ENCODE measurements at places on chromosomes 7 and 10.

GRCh38 chr10:74683067-74683466 is 143.3 kb upstream of the KAT6B start:
- DNase-seq = no peak

DNA sequence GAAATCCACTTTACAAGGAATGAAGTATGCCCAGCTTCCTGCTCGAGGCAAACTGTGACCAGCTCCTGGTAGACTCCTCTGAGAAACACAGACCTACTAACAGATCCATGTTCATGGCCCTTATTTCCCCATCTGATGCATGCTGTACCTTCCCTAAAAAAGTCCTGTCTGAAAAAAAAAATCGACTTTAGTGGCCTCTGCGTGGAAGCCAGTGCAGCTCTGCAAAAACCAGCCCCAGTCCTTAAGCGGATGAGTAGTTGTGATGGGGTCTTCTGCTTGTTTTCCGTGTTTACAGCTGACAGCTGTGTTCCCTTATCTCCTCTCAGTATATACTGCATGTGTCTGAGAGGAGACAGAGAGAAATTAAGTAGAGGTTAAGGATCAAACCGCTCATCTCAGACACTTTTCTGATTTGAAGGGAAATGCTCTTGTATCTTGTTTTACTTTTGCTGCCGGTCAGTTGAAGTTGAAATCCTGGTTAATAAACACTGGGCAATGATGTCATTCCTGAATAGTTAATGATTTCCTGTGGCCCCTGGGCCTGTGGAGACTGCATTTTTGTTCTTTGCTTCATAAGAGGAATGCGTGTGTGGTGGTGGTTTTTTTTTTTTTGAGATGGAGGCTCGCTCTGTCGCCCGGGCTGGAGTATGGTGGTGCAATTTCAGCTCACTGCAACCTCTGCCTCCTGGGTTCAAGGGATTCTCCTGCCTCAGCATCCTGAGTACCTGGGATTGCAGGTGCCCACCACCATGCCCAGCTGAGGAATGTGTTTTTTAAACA is 67.6 kb downstream of the DOCK1 start:
- no peak for DNase-seq

GRCh38 chr7:73963252-73963822 is 64.6 kb upstream of the ELN start:
- no peak for DNase-seq

DNA sequence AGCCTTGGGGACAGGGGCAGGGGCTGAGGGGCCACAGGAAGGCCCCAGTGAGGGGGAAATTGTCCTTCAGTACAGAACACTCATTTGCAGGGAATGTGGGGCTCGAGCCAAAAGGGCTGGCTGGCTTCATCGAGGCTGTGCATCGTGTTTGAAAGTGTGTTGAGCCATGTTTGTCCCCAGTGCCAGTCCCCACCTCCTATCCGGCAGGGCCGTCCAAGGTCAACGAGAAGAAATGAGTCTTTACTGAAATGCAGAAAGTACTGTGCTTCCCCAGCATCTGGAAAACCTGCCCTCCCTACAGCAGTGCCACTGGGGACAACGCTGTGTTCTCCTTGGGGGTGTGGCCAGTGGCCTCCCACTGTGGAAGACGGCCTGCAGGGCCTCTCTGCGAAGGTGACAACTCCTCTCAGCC is 214.1 kb downstream of the KLF6 start:
- DNase-seq = no peak

GRCh38 chr7:22698767-22699166 is 28.2 kb upstream of the IL6 start:
- no peak for DNase-seq

DNA sequence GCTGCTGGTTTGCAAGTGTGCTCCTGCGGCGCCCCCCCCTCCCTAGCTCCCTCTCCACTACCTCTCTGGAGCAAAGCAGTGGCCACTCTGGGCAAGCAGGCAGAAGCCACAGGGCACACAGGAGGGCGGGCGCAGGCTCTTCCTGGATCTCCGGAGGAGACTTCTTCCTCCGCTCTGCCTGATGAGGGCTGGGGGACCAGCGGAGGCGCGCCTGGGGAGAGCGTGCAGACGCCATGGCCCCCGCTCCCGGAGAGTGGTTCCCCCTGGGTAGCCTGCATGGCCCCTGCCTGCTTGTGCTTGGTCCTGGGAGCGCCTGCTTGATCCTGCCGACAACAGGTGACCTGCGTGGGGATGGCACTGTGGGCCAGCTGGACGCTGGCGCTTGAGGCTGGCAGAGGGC is 29.0 kb downstream of the ANKMY2 start:
- no peak for DNase-seq

DNA sequence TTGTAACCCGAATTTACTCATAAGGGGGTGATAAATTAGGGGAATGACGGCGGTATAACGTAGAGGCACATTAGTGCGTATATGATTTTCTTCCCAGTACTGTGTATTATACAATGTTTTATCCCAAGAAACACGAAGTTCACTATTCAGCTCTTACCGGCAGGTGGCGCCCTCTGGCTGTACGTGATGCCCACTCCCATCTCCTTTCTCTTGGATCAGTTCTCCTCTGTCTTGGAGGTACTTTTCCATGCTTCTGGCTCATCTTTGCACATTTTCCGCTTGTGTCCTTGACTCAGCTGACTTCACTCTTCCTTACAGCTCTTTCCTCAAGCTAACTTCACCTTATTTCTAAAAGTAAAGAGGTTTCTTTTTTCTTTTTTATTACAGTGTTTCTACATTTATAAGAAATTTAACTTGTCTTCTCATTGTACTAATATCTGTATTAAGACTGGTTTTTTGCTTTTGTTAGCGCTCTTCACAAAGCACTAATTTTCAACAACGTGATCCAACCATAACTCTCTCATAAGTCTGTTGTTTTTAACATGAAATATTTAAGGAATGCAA is 21.3 kb downstream of the TMEM176B start:
- DNase-seq = peak; percentile 85

DNA sequence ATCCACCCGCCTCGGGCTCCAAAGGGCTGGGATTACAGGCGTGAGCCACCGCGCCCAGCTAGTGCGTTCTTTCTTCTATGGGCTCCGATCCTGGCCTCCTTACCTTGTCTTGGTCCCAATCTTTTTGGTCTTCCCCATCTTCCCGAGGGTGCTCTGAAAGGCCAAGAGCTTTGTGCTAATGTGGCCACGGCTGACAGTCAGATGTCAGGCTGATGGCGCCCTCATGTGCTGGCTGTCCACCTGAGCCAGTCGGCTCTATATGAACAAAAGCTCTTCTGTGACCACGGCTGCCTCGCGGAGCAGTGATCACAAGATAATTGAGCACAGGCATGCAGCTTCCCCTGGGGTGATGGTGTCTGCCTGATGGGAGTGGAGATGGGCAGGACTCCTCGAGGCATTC is 11.0 kb upstream of the AHCYL2 start:
- no peak for DNase-seq

- DNase-seq = peak; percentile 83
Measured at GRCh38 chr7:1086588-1087464, 1.1 kb upstream of the GPER1 start.

- DNase-seq = no peak
Measured at GRCh38 chr7:148693651-148694050, 5.1 kb upstream of the CUL1 start.

DNA sequence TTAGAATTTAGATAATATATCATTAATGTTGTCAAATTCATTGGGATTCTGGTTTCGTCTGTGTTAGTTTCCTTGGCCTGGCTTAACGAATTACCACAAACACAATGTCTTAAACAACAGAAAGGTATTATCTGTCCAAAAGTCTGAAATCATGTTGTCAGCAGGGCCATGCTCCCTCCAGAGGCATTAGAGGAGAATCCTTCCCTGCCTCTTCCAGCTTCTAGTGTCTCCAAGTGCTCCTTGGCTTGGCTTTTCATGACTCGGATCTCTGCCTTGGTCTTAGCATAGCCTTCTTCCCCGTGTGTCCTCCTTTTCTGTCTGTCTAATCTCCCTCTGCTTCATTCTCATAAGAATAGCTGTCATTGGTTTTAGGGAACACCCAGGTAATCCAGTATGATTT is 482.5 kb downstream of the SEMA3D start:
- no peak for DNase-seq

GRCh38 chr10:103636492-103636891 is 143.0 kb downstream of the NEURL1 start:
- no peak for DNase-seq

GRCh38 chr10:11298116-11298515 is 280.4 kb downstream of the CELF2 start:
- DNase-seq = no peak

- DNase-seq = no peak
Measured at GRCh38 chr10:49001870-49002672, 62.4 kb upstream of the LRRC18 start.

GRCh38 chr10:3764626-3765112 is 20.3 kb downstream of the KLF6 start:
- DNase-seq = no peak

- no peak for DNase-seq
Measured at GRCh38 chr10:125190414-125190813, 30.1 kb upstream of the CTBP2 start.

GRCh38 chr10:28988980-28989379 is 299.9 kb upstream of the LYZL1 start:
- no peak for DNase-seq

DNA sequence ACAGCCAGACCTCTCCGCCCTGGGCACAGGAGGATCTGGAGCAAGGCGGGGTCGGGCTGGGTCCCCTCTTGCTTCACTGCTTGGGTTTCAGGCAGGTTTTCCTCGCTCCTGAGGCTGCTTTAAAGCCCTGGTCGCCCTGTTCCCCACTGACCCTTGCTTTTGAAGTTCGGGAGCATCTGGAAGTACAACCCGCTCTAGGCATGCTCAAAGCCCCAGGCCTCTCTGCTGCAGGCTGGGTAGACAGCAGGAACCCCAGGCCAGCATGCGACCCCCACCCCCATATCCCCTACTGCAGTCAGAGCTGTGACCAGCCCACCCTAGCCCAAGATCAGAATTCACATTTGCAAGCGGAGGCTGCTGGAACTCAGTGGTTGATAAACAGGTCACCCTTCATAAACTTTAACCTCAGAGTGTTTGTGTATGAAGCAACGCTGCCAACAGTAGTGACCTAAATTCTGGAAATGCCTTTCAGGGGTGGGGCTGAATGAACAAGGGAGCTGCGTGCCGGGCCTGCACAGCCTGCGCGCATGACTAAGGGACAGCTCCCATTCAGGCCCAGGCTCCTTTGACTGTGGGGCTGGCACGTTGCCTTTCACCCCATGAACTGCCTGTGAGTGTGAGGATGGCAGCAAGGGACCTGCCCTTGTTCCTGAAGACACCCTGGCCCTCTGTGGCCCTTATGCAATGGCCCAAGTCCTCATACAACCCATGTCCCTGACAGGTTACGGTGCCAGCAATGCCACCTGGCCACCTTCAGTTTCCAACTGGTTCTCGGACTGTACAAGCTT is 52.5 kb downstream of the PROSER2 start:
- DNase-seq = no peak

- DNase-seq = no peak
Measured at GRCh38 chr10:15843695-15844094, 16.6 kb downstream of the MINDY3 start.

GRCh38 chr10:15472008-15472407 is 100.9 kb upstream of the FAM171A1 start:
- DNase-seq = no peak

Measured in endothelial cell (in vitro differentiated cells).